Right ventricle myocardium superior (tissue), 1 donor: ENCODE measurements at places on chromosomes 4 and X. TPM values are rescaled to one million over a fixed set of nuclear protein-coding genes. Genes with fewer than 3 reads are reported as not detected.

DNA sequence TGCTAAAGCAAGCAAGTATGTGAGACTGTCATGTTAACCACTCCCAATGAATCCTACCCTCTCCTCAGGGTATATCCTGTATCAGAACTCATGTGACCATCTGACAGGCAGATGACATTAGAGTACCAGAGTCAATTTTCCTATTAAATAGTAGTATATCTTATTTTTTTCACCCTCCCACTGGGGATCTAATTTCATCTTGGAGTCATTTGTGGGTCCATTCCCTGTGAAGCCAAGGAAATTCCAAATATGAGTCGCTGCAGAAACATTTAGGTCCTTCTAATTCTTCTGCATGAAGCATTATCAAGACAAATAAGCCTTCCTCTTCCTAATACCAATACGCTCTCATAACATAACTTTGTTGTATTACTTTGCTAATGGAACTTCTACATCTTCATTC, 52.2 kb upstream of the BLTP1 start:
- no peak for DNase-seq

DNA sequence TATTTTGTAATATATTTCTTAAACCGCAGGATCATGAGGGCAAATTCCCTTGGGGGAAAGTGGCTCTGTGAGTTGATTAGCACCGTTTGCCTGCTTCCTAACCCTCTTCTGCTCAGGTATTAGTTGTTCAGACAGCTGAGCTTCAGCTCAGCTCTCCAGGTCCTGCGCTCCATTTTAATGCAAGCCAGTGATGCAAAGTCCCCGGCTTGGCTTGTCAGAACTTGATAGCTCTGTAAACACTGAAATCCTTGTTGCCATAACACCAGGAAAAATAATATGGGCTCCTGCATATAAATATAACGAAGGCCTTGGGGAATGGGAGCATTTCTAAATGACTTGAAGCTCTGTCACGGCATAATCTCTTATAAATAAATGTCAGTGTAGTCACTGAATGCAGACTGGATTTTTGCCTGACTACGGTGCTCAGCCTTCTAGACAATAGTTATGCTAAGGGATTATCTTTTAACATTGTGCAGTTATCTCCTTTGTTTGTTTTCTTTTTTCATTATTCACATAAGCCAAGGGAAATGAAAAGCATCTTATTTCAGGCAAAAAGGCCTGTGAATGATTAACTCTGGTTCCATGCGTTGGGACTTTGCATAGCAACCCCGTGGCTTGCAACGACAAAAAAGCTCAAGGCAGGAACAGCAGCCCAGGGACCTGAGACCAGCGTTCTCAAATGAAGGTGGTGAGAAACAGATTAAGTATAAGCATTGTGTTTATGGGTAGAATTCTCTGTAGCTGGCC, 253.2 kb downstream of the SPRY1 start:
- no peak for DNase-seq

Gene BMP3
- not detected for total RNA-seq

Gene F9
- not detected for total RNA-seq
